ENCODE measurements at places on chromosomes 6 and 20. TPM values are rescaled to one million over a fixed set of nuclear protein-coding genes. Genes with fewer than 3 reads are reported as not detected.

The HSPA12B gene
- total RNA-seq = not detected

The MDFI gene
- not detected for total RNA-seq

The CDC25B gene
- 296 TPM for total RNA-seq

The FGD2 gene
- 7.6 TPM for total RNA-seq

The CDH4 gene
- total RNA-seq = not detected
